ENCODE measurements at places on chromosomes 1 and 21.

DNA sequence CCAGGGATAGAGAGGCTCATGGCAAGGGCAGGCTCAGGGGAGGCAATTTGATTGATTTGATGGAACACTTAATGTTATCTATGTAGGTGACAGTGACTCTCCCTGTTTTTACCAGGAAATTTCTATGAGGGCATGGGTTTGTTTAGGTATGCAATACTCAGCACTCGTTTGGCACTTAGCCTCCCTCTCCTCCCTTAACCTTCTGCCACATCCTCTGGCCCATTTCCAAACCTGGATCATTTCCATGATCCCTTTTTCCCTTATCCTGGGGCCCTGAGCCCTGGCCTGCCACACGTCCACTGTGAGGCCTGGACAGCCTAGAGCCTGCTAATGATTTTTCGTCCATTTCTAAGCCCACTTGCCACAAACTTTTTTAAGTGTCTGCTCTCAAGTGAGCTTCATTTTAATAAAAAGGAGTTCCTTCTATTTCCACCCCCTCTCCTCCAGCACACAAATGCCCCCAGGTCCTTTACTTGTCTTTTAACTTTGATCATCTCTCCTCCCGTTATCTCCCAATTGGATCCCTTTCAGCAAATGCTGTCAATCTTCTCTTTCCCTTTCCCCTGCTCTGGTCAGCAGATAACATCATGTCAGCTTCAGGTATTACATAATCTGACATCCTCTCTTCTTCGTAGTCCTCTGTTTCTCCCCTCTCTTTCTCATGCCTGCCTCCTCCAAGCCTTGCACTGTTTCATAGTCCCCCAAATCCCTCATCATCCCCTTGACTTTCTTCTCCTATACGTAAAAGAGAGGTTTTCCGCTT is 37.8 kb upstream of the GADD45A start:
- no peak for DNase-seq

DNA sequence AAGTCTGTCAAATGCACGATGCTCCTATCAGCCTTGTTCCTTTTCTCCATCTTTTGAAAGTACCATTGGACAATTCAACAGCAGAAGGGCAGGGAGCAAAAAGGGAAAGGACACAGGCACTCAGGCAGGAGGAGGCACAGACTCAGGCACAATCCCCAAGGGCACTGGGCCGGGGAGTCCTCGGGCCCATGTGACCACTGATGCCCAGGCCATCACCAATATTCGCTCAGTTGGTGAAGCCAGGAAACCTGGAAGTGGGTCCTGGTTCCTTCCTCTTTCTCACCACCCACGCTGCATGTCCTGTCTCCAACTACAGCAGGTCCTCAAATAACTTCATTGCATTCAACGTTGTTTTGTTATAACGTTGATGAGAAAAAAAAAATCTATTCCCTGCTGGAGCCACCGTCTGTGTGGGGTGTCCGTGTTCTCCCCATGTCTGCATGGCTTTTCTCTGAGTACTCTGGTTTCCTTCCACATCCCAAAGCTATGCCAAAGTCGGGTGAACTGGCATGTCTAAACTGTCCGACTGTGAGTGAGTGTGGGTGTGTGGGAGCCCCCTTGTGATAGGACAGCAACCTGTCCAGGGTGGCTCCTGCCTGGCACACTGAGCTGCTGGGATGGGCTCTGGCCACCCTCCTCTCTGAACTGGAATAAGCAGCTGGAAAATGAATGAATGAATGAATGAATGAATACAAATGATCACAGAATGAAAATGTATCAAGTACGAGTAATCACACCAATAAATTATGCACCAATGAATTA is 12.5 kb downstream of the NID1 start:
- no peak for DNase-seq

DNA sequence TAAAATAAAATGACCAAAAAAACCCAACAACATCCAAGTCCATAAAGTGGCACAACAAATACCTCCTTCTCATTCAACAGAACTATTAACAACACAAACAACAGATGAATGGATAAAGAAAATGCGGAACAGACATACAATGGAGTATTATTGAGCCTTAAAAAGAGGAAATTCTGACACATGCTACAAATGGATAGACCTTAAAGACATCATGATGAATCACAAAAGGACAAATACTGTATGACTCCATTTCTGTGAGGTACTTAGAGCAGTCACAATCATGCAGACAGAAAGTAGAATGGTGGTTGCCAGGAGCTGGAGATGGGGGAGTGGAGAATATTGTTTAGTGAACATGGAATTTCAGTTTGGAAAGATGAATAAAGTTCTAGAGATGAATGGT is 42.6 kb downstream of the EYA3 start:
- DNase-seq = no peak

- no peak for DNase-seq
Observed at GRCh38 chr1:207988326-207989165, 77.6 kb upstream of the CD34 start.

- peak; percentile 52 for DNase-seq
Observed at GRCh38 chr1:12618965-12619791, 1.2 kb upstream of the DHRS3 start.
